ENCODE measurements at places on chromosomes 13 and 19.
A peak's percentile ranks its signal among the peaks of the same experiment; 100 is the strongest.

DNA sequence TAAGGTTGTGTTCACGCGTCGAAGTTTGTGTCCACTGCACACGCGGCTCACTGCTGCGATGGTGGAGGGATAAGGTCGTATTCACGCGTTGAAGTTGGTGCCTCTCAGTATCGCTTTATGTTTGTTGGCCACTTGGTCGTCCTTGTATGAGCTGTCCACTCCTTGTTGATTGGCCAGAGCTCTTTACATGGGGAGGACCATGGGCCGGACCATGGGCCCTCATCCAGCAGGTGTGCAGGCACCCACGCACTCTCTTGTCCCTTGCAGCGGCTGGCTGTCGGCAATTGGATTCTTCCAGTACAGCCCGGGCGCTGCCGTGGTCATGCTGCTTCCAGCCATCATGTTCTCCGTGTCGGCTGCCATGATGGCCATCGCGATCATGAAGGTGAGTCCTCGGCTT, 17.6 kb downstream of the ADAT3 start:
- DNase-seq: no peak

GRCh38 chr19:1006711-1007398, 6.6 kb downstream of the GRIN3B start:
- no peak for DNase-seq

GRCh38 chr19:58579473-58580142, 6.5 kb upstream of the MZF1 start:
- DNase-seq: no peak

- peak; percentile 24 for DNase-seq
Measured at GRCh38 chr19:45769821-45770191, 754 bp upstream of the SIX5 start.

GRCh38 chr13:68170961-68171360, 940.8 kb upstream of the PCDH9 start:
- DNase-seq: no peak

DNA sequence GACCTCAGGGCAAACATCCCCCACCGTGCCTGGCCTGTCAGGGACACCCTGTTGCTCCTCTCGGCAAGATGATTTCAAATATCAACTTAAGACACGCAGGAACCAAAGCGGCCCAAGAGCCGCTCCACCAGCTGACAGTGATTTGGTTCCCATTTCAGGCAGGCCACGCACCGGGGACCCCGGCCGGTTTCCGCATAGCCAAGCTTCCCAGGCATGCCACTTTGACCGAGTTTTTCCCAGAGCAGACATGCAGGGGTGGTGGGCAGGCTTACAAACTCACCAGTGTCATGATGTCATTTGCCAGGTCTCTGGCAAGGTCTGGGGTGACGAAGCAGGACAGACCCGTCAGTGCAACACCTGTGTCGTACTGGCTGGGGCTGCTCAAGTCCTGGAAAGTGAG, 19.2 kb downstream of the AP3D1 start:
- no peak for DNase-seq

DNA sequence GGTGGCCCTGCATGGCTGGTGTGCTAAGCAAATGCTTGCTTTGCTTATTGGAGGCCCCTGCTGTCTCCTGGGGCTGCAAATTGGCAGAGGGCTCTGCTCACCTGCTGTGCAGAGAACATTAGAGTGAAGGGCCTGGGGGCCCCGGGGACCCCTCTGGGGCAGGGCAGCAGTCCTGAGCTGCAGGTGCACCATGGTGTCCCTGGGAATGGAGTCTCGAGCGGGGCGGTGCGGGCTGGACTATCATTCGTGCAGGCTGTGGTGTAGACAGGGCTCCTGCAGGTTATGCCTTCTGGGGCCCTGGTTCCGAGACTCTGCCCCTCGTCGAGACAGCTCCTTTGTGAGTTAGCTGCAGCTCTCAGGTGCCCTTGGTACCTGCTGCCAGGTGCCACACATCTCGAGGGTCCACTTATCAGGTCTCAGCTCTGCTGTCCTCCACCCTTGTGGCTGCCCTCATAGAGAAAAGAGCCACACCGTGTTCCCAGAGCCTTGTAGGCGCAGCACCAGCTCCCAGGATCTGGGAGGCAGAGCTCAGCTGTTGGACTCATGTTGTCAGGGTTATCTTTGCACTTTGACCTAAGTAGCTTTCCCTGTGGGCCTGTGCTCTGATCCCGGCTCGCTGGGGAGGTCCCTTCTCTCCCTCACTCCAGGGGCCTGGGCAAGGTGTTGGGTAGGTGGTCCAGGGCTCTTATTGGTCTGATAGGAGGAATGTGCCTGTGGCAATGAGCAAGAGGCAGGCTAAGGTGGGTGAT, 58.0 kb upstream of the ZNF536 start:
- no peak for DNase-seq

DNA sequence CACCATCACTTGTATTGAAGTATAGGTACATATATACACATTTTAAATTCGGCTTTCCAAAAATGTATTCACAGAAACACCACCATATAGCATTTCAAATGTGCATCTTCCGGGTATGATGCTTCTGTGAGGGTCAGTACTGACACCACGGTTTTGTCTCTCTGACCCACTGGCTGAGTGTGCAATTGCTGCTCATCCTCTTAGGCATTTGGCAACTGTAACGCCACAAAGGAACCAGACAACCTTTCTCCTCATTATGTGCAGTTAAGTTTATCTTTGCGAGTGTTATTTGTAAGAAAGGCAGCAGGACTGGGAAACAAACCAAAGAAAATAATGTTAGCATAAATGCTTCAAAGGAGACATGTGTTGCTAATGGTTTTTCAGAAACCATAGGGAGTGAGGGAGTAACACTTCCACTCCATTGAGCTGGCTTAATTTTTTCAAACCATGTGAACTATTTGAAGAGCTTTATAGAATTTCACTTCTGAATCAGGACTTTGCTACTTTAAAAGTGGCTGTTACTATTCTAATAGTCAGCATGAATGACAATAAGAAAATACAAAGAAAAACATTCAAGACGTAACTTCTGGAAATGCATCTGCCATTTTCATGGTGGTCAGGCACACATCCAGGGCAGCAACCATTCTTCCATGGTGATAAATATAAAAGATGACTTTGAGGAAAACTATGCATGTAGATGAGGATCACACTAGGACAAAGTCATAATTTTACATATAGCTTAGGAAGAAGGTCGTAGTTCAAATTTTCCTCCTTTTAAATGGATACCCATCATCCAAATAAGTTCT, 423.3 kb downstream of the MZT1 start:
- DNase-seq: peak; percentile 40

DNA sequence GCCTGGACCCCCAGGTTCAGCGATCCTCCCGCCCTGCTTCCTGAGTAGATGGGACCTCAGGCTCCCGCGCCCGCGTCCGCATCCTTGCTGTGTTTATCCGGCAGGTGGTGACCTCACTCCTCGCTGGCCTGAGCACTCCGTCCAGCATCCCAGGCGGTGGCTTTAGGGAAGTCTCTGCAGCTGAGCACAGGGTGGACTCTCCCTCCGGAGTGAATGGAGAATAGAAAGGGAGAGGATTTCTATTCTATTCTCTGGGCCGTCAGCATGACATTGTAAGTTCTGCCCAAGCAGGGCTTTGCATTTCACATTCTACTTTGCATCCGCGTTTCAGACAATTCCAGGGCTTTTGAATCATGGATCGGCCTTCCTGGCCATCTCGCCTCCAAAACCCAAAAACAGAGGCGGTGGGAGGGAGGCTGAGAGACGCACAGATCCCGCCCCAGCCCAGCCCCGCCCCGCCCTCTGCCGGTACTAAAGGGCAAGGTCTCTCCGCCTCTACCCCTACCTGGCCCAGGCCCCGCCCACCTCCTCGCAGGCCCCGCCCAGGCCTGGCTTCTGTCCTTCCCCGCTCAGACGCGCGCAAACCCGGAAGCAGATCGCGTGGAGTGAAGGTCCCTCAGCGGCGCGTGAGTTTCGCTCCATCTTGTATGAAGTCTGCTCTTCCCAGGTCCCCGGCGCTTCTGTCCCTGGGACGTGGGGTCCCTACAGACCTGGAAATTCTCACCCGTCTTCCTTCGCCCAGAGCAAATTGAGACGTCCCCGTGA, at the start of gene ZNF525:
ZNF525 (plus strand) TSS at position 572 of the 765 bp plus-strand sequence. CDS start 6,577 bp downstream, outside the sequence.
- DNase-seq: peak; percentile 73
